ENCODE measurements at places on chromosomes 1 and 21.

GRCh38 chr1:203041351-203041932, 15.2 kb downstream of the PPFIA4 start:
- no peak for DNase-seq

GRCh38 chr1:167722152-167722869, 529 bp downstream of the MPZL1 start:
- peak; percentile 90 for DNase-seq

DNA sequence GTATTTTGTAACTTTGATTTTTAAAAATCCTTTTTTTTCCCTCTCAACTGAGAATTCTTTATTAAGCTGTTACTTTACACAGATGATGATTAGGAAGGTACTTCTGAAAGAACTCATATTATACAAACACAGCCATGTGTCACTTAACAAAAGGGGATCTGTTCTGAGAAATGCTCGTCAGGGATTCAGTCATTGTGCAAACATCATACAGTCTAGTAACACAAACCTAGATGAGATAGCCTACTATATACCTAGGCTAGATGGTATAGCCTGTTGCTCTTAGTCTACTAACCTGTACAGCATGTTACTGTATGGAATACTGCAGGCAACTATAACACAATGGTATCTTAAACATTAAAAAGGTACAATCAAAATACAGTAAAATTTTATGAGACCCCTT, 24.9 kb downstream of the AHCTF1 start:
- DNase-seq, result no peak

DNA sequence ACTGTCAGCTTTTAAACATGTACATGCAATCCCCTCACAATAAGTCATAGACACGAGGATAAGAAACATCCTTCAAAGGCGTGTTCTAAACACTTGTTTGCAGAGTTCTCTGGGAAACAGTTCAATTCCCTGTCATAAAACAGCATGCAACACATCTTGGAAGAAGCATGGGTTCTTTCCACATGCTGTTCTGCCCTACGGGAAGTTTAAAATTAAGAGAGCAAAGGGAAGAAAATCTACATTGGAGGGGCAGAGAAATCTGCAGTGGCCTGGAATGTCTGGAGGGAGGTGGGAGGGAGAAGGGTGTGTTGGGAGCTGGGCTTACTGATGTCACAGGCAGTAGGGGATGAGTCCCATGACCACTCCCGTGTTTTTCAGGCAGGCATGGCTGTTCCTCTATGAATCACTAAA, 98.3 kb upstream of the SLC2A1 start:
- DNase-seq, result no peak

DNA sequence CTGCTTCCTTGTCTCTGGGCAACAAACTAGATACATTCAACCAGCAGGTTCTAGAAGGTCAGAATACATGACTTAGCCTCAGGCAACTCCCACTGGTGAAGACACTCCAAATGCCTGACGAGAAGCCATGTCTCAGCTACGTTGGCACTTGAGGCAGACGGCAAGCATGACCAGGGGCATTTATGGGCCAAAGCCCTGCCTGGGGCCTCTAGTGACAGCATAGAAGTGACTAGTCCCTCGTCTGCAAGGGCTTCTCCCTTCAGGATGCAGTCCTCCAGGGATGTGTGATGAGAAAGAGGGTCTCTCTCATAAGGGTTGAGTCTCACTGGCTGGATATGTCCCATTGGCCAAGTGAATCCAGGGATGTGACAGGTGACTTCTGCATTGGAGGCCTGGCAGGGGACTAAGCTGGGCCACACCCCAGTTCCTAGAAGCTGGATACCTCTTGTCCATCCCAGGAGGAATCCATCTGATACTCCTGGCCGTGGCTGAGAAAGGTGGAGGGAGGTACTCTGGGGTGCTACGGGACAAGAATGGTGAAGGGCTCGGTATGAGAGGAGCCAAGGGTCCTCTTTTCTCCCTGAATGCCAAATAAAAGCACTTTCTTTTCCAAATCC, 148.6 kb upstream of the HMGB4 start:
- no peak for DNase-seq

- DNase-seq, result peak; percentile 12
Measured at GRCh38 chr1:15132965-15133364, 20.6 kb upstream of the TMEM51 start.

DNA sequence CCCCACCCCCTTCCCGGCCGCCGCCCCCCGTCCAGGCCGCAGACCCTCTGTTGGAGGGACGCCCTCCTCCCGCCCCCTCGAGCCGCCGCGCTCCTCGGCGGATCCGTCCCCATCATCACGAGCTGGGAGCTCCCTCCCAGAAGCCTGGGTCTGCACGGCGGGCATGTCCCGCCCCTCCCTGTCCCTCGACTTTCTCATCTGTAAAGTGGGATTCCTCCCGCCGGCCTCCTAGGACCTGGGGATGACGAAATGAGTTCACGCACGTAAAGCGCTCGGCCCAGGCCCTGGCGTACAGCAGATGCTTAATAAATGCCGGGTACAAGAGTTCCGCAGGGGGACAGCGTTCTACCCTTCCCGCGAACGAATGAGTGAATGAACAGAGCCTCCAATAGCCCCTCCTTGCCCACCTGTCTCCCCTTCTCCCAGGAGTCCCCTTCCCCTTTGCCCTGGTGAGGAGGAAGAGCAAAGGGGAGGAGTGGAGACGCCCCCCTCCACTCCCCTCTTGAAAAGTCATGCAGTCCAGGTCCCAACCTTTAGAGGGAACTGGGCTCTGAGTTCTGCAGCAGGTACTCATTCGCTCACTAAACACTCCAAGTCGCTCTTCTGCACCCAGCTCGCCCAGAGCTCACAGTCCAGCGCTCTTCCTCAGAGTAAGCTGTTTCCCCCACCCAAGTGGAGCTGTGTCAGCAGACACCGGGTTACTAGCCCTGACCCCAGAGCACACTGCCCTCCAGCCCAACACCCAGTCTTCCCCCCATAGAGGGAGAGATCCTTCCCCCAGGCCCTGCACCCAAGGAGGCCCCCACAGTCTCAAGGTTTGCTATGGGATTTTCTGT, 16.8 kb downstream of the RAP1GAP start:
- DNase-seq, result peak; percentile 83
